ENCODE measurements at places on chromosomes 7 and 10. TPM values are rescaled to one million over a fixed set of nuclear protein-coding genes. Genes with fewer than 3 reads are reported as not detected.

PTEN gene
- total RNA-seq: 37.4 TPM

ACSM6 gene
- total RNA-seq: not detected

GJD4 gene
- 0.06 TPM for total RNA-seq

LIPN gene
- total RNA-seq: not detected

GATA3 gene
- 4.5 TPM for total RNA-seq

RASSF4 gene
- 1.6 TPM for total RNA-seq

BMPR1A gene
- total RNA-seq: 23.5 TPM
